ENCODE measurements at places on chromosomes 4 and X.

- DNase-seq: no peak
Observed at GRCh38 chr4:41722181-41722580, 26.3 kb downstream of the PHOX2B start.

GRCh38 chrX:13101441-13102139 is 57.2 kb upstream of the FAM9C start:
- DNase-seq: peak; percentile 78

GRCh38 chr4:123193802-123194367 is 202.7 kb upstream of the SPRY1 start:
- DNase-seq: no peak

GRCh38 chr4:100681289-100681688 is 163.5 kb upstream of the EMCN start:
- DNase-seq: no peak

GRCh38 chr4:170705907-170706306 is 616.2 kb upstream of the AADAT start:
- DNase-seq: no peak

DNA sequence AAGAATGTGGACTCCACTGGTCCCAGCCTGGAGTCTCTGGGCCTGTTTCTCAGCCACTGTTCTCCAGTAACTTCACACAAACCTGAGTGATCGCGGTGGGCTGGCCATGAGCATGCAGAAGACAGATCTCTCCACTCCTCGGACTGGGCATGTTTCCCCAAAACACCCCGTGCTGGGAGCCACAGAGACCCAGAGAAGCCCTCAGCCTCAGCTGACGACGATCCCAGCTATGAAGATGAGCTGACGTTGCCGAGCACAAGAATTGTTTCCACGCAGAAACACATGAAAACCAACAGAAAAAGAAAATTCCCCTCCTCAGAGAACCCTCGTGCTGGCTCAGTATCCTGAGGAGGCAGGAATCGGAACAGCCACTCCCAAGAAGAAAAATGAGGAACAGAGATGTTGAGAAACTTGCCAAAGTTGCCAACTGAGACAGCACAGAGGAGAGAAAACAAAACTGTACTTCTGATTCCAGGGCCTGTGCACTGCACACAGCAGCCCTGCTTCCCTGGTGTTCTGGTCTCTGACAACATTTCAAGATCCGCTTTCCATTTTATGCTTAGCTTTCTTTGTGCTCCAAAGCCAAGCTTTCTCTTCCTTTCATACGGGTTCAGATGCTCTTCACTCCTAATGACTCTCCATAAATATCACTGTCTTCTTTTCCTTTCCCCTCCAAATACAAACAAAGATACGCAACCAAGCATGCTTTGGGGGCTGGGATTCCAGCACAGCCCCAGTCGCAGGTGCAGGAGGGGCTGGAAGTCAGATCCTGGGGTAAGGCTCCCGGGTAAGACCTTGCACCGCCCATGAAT is 81.4 kb downstream of the IRF2 start:
- peak; percentile 39 for DNase-seq

DNA sequence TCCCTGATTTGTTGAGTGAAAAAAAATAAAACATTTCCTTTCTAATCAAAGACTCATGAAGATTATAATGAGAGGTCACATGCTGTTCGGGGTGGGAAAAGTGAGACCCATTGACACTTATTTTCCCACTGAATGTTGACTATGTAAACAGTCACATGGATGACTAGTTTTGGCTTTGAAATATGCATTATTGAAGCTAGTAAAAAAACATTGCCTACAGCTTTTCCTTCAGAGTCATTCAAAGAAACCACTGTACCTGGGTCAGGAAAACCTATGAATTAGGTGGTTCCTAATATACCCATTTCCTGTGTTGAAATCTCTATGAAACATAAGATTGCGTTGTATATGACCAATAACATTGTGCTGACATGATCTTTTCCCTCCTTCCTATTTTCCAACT is 251.2 kb downstream of the CFAP299 start:
- DNase-seq: no peak

GRCh38 chrX:64395568-64395929 is 297 bp upstream of the MTMR8 start:
- no peak for DNase-seq

- no peak for DNase-seq
Observed at GRCh38 chr4:47715716-47716416, 122.0 kb downstream of the CORIN start.

DNA sequence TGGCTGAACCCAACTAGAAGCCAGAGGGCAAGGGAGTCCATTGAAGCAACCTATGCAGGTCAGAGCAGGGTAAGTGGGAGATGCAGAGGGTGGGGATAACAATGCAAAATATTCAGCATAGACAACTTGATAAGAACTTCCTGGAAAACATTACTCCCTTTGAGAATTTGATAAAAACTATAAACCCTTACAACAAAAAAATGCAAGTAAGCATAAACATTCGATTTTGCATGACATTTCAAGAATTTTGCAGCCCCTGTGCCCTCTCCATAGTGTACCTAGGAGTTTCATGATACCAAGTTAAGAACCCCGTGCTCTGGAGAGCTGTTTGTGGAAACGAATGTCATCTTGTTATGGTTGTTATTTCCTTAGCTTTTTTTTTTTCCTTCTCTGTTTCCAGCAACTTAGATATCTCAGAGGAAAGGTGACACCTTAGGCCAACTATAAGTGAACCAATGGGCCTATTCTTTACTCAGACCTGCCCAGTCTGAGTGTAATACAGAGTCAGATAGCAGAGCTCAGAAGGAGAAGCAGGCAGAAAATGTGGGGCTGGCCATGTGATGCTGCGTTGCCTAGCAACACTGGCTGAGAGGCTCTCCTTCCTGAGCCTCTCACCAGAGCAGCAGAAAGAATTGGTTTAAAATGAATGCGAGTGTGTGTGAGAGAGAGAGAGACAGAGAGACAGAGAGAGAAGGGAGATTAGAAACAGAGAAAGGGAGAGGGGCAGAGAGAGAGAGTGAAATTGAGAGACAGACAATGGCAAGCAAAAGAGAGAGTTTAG is 36.7 kb upstream of the GABRQ start:
- DNase-seq: no peak

GRCh38 chrX:10173331-10173900 is 16.6 kb downstream of the CLCN4 start:
- peak; percentile 40 for DNase-seq

DNA sequence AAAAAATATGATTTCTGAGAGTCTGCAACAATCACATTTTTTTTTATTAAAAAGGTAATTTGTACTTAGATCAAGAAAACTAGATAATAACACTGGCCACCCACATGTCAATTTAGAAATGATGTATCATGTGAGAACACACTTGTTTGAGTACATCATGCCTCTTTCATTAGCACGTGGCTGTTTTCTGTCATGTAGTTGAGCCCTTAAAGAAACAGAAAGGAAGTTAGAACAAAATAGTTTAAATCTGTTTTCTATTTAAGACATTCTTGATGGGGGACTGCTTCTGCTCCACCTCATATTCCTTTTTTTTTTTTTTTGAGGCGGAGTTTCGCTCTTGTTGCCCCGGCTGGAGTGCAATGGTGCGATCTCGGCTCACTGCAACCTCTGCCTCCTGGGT is 207.5 kb downstream of the NSUN7 start:
- no peak for DNase-seq

- no peak for DNase-seq
Observed at GRCh38 chr4:7260569-7260968, 68.2 kb downstream of the SORCS2 start.

DNA sequence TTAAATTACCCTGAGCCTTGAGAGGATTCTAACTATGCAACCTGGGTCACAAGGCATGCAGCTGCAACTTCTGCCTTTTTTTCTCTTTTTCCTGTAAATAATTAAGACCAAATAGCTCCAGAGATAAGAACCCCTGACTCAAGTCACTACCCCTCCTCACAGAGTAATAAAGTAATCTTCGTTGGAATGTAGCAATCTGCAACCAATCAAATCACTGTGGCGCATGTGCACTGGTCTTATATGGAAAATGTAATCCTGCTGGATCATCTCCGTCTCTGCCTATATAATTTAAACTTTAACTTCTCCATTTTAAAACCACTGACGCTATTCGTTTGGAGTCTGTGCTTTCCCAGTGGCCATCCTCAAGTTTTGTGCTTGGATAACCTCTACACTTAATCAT is 6.1 kb upstream of the EFHC2 start:
- DNase-seq: no peak

GRCh38 chrX:24030597-24030996 is 3.6 kb upstream of the KLHL15 start:
- DNase-seq: no peak

- DNase-seq: peak; percentile 68
Observed at GRCh38 chrX:53440621-53441517, 6.7 kb upstream of the HSD17B10 start.

DNA sequence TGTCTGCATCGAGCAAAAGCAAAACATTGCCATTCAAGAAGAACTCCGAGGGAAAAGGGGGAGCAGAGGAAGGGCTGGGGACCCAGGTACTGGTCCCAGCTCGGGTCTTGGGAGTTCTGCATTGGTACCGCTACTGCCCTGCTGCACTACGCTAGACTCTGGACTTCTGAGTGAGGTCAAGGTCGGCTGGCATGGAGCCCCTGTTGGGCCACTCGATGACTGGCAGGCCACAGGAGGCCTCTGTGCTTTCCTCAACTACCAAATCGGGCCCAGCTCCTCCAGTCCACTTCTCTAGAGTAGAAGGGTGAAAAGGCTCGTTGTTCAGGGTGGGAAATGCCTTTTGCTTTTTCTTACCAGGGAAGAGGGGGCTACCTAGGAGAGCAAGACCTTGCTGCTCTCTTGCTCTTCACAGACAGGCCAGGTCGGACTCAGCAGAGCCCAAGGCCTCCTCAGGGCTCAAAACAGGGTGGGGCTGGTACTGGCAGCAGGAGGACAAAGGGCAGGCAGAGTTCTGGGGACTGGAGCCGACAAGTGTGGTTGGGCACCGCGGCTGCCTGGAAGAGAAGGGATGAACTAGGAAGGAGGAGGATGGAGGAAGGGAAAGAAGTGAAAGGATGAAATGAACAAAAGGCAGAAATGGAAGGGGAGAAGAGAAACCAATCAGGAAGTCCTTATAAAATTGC is 8.9 kb upstream of the IRAK1 start:
- DNase-seq: no peak

GRCh38 chr4:24794916-24795665 is at the start of gene SOD3:
SOD3 (plus strand) TSS chr4:24795573; CDS start chr4:24799522, 3,949 bp downstream.
- peak; percentile 95 for DNase-seq

DNA sequence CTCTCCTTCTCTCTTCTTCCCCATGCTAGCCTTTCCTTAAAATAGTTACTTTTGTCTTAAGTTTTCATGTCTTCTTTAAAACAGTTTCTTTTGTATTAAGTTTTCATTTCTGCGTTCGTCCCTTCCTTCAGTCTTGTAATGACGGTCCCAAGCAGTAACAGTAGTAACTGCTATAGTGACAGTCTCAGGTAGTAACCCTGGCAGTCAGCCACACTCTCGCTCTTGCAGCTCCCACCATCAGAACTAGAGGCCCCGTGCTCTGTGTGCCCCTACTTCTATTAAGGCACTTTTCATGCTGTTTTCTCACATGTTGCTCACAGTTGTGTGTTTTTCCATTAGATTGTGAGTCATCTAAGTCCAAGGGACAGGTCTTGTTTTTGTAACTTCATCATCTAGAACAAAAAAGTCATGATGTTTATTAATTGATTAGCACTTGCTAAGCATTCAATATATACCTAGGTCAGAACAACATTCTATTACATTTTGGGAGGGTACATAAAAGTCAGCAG is 49.3 kb downstream of the C4orf33 start:
- DNase-seq: no peak

DNA sequence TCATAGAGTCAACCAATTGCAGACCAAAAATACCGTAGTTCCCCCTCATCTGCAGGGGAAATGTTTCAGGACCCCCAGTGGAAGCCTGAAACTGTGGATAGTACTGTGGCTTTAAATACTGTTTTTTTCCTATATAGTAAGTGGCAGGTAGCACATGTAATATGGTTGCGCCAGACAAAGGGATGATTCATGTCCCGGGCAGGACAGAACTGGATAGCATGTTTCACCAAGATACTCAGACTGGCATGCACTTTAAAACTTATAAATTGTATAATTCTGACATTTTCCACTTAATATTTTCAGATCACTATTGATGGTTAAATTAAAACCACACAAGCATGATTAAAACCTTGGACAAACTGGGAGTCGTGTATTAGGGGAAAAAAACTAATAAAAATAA is 276.3 kb upstream of the AGA start:
- DNase-seq: no peak

- no peak for DNase-seq
Observed at GRCh38 chr4:77706717-77707116, 101.1 kb downstream of the CXCL13 start.

DNA sequence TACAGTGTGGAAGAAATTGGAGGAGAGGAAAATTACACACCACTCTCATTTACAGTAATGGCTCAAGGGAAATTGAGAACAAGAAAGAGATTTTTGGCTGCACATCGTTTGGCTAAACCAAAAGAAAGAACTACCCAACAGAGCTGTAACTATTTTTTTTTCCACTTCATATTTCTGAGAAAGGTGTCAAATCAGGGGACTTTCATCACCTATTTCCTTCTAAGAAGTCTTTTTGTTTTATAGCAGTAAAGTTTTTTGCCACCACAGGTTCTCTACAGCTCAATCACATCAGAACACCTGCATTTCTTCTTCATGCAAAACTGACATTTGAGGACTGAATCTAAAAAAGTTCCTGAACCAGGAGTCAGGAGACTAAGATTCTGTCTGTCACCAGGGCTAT is 57.5 kb upstream of the TNIP3 start:
- DNase-seq: no peak

- no peak for DNase-seq
Observed at GRCh38 chr4:2280531-2281300, 18.8 kb upstream of the MXD4 start.

DNA sequence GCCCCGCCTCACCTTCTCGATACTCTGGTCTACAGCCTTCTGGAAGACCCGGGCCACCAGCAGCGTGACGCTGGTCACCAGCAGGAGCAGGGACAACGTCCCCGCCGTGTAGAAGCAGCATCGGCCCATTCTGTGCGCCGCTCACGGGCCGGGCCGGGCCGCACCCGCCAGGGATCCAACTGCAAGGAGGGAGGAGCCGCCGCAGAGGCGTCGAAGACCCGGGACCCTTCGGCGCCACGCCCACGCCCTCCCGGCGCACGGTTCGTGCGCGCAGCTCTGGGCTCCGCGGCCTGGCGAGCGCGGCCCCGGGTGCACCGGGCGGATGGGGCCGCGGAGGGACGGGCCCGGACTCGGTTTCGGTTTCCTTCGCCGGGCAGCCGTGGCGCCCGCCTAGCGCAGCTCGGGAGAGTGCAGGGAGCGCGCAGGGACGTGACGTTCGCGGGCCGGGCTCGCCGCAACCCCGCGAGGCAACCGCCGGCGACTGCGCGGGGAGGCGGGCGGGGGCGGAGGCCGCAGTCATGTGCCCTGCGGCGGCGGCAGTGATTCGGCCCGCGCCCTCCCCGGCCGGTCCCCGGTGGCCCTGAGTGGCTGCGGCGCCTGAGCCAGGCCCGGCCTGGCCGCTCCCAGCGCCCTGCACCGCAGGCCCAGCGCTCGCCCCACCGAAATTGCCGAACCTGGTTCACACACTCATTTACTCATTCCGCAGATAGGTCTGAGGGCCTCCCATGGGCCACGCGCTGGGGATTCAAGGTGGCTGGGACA is at the start of gene SCARB2:
Gene SCARB2, minus strand, starts transcription at position 410 of the 762 bp plus-strand sequence. Its CDS starts 281 bp downstream, at position 129.
- DNase-seq: peak; percentile 97

GRCh38 chr4:150123087-150123486 is 44.8 kb downstream of the DCLK2 start:
- no peak for DNase-seq

- no peak for DNase-seq
Observed at GRCh38 chr4:140448830-140449229, 21.4 kb upstream of the CLGN start.
